ENCODE measurements at places on chromosomes 2 and 18.

GRCh38 chr2:223467196-223467595, 135.0 kb downstream of the SCG2 start:
- no peak for DNase-seq

DNA sequence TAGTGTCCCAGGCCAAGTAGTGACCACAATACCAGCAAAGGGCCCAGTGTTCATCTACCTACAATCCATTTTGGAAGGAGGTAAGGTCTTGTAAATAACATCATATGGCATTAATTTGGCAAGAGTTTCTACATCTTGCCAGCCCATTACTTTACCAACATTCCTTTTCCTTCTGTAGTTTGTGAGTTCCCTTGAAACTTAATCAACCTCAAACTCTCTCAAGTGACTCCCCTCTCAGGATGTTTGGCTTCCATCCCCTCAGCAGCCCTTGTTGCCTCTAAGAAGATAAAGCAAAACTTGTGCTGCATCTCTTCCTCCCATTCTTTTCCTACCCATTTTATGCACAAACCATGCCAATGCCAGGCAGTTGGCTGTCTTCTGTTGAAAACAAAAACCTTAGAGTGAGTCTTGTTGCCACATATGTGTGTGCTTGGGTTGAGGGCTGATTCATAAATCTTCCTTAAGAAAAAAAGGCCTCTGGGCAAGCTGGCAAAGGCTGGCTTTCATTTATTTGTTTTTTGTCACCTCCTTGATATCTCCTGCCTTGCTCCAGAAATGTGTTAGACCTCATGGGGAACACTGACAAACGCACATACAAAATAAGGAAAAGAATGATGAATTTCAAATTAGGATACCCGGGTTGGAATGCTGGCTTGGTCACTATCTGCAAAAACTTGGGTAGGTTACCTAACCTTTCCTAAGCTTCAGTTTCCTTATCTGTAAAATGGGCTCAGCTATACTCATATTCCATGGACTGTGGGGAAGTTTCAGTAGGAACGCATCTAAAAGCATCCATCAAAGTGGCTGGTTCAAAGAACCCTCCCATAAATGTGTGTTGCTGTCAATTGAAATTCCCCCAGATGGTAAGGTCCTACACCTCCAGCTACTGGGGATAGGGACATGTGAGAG, 29.4 kb upstream of the ST3GAL5 start:
- no peak for DNase-seq

GRCh38 chr2:152542995-152543481, 174.2 kb downstream of the PRPF40A start:
- no peak for DNase-seq

GRCh38 chr2:154638783-154639182, 59.7 kb upstream of the KCNJ3 start:
- DNase-seq, result no peak

DNA sequence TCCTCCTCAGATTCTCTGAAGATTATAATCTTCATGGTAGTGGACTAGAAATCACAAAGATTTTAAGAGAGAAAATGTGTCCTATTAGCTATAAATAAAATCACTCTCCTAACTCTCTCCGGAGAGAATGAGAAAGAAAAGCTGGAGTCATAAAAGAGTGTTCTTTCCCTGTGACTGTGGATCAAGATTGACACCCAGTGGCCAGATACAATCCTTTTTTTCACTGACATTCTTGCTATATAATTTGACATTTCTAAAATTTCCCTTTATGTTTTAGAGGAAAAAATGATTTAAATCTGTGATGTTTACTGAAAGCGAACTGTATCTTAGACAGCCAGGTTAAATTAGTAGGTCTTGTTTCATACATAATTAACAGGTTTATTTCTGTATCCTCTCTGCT, 35.4 kb upstream of the LRP2 start:
- no peak for DNase-seq

DNA sequence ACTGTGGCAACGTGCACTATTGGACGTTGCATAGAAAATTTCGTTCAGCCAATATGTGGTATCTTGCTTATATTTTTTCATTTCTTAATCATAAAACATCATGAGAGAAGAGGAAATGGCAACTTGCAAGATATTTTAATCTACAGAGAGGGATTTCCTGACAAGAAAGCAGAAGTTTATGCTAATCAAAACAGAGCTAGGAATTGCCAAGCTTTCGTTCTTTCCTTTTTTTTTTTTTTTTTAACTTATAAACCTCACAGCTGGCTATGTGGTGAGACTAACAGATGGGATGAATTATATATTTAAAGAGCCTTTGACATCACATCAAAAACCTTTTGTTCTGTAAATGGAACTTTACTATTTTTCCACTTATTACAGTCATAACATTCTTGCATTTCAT, 1136.9 kb upstream of the TMEFF2 start:
- DNase-seq, result no peak

DNA sequence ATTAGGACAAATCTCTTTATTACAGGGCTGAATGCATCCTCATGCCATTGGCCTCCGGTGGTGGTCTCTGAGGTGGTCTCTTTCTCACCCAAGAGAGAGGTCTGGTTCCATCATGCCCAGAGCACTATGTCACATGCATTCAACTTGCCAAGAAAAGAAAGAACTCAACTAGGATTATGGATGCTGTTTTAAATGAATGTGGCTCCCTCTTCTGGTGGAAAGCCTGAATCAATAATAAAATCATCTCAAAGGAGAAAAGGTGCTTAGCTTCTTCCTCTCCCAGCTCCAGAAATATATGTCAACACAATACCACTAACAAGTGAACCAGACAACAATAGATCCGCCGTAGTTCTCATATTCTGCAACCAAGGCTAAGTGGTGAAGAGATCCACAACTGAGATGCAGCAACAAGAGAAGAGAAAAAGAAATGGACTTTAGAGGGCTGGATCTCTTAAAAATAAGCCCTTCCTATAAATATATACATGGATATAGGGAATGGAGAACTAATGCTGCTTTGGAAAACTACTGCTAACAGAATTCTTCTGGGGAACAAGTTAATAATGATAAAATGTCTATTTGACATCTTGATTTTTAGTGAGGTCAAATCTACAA, 396.8 kb downstream of the NCKAP5 start:
- peak; percentile 53 for DNase-seq

- DNase-seq, result no peak
These were observed 520.1 kb downstream of the ARHGAP15 start for GRCh38 chr2:143649226-143649740.

- no peak for DNase-seq
These were observed 76.3 kb downstream of the ANTXR1 start for GRCh38 chr2:69089266-69089665.

DNA sequence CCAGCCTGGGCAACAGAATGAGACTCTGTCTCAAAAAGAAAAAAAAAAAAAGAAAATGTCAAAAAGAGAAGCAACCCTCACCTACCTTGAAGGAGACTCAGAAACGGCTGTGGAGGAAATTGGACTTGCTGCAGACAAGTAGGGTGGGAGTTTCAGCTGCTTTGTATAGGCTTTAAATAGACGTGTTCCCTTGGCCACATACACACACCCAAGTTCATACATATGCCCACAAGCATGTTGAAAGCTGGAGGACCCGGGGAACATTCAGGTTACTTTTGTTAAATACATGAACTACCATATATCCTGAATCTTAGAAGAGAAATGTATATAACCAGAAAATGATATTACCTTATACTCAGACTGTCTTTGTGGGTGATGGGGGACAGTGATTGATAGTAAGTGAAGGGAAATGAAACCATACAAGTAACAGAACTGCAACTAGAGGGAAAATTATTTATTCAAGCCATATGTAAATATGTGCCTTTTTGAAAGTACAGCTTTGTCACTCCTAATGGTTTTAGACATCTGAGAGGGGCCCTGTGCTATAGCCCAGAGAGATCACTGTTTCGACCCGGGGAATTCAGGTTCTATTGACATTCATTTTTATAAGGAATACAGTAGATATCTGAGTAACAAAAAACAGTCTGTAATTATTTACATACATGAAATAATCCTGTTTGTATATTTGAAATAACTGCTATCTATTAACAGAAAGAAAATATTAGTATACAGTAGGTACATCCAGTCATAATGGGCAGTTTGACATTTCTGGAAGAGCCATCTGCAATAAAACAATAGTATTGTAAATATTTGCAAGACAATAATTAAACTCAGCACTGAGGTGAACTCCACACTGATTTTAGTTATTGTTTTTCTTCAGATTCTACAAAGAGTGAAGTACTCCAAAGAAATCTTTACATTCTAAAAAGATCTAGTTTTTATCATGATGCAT, 48.0 kb upstream of the TGIF1 start:
- no peak for DNase-seq

DNA sequence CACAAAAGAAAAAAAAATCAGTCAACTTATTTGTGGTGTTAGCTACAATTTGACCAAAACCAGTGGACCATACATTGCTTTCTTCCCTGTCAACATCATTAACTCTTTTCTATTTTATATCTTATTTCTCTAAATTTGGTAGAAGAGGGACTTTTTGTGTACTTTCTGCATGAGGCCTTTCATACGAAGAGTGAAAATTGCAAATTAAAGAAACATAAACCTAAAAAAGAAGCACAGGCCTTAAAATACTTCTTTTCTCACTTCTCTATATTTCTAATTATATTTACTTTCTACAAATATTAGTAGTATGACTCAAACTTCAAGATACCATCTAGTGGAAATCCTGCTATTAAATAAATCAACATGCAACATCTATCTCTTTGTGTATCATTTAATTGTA, 1073.4 kb upstream of the ZEB2 start:
- DNase-seq, result no peak

- DNase-seq, result no peak
These were observed 57.1 kb upstream of the PKDCC start for GRCh38 chr2:41990688-41991087.

GRCh38 chr2:174705321-174705720, 59.0 kb downstream of the CHRNA1 start:
- DNase-seq, result no peak

GRCh38 chr2:47525167-47525566, 122.2 kb downstream of the MSH2 start:
- no peak for DNase-seq

GRCh38 chr2:60676706-60677330, 79.2 kb upstream of the PAPOLG start:
- no peak for DNase-seq

- no peak for DNase-seq
These were observed 707 bp upstream of the SPDYA start for GRCh38 chr2:28809927-28810326.

GRCh38 chr2:60391649-60392375, 161.6 kb downstream of the BCL11A start:
- DNase-seq, result no peak

- DNase-seq, result peak; percentile 20
These were observed 106.7 kb downstream of the DTNB start for GRCh38 chr2:25566694-25567093.

DNA sequence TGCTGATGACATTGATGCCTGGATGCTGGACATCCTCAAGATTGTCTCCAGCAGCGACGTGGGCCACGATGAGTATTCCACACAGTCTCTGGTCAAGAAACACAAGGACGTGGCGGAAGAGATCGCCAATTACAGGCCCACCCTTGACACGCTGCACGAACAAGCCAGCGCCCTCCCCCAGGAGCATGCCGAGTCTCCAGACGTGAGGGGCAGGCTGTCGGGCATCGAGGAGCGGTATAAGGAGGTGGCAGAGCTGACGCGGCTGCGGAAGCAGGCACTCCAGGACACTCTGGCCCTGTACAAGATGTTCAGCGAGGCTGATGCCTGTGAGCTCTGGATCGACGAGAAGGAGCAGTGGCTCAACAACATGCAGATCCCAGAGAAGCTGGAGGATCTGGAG, 94.1 kb upstream of the EML6 start:
- DNase-seq, result no peak

- DNase-seq, result no peak
These were observed 3.3 kb upstream of the GALNT14 start for GRCh38 chr2:31141443-31142085.

GRCh38 chr2:66437109-66437690, 2.3 kb downstream of the MEIS1 start:
- no peak for DNase-seq

DNA sequence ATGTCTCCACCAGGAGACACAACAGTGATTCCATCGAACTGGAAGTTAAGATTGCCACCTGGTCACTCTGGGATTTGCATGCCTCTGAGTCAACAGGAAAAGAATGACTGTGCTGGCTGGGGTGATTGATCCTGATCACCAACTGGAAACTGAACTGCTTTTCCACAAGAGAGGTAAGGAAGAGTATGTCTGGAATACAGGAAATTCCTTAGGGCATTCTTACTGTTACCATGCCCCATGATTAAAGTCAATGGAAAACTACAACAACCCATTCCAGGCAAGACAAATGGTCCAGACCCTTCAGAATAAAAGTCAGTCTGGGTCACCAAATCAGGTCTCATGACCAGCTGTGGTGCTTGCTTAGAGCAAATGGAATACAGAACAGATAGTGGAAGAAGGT, 12.0 kb upstream of the DDX1 start:
- DNase-seq, result no peak

- no peak for DNase-seq
These were observed 43.1 kb upstream of the CHN1 start for GRCh38 chr2:175048275-175048674.

DNA sequence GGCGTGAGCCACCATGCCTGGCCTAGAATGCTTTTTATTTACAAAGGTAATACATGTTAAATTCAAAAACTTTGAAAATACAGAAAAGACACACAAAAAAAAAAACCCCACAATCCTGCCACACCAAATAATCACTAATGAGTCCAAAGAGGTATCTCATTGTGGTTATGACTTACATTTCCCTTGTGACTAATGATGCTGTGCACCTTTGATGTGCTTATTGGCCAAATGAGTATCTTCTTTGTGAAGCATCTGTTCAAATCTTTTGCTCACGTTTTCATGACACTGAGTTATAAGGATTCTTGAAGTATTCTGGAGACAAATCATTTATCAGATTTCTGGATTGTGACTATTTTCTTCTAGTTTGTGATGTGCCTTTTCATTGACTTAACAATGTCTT, 6.4 kb upstream of the NLRC4 start:
- no peak for DNase-seq

DNA sequence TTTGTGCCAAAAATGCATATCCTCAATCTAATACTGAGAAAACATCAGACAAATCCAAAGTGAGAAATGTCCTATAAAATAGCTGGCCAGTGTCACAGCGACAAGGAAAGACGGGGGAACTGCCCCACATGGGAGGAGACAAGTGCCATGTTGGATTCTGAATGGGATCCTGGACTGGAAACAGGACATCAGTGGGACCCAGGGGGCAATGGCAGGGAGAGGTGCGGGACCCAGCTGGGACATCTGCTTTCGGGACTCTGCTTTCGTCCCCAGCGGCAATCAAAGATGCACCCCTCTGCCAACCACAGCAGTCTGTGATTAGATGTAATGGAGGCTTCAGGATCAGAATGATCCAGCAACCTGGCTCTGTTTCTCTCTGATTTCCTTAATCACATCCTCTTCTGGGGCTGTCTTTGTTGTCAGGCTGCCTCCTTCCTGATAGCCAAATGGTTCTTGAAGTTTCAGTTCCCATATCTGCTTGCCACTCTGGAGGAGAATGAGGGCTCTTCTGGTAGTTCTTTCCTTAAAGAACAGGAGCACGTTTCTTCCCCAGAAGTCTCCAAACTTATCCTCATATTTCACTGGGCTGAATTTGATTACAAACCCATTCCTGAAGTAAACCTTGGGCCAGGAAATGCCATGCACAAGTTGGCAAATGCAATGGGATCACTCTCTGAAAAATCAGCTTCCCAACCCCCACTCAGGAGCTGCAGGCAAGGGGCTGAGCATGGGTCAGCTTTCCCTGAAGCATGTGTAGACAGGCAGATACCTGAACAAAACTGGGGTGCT, 13.6 kb upstream of the PROC start:
- DNase-seq, result no peak

GRCh38 chr2:158781353-158781961, 13.7 kb upstream of the DAPL1 start:
- no peak for DNase-seq

All from right renal pelvis (tissue), 4 donors.